ENCODE measurements at places on chromosomes 7 and 10.

- no peak for DNase-seq
Observed at GRCh38 chr7:3591944-3592343, 290.9 kb downstream of the SDK1 start.

DNA sequence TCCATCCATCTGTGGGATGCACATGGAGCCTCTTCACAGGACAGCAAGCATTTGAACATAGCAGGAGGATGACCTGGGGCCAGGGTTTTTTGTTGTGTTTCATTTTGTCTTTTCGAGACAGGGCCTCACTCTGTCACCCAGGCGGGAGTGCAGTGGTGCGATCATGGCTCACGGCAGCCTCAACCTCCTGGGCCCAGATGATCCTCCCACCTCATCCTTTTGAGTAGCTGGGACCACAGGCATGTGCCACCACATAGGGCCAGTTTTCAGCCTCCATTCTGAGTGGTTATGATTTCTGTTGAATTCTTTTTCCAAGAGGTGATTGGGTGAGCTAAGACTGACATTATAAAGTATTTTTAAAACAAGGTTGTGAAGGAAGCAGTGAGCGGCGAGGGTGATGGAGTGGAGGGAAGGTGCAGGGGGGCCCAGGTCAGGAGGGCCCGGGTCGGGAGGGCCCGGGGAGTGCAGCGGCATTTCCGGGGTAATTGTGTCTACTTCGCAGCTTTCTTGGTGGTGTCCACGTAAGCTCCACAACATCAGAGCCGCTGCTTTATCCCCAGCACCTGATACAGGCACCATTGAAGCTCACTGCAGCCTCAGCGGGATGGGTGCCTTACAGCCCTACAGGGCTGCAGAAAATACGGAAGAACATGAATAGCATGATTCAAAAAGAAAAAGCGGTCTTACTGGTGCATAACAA is 12.0 kb upstream of the LARP4B start:
- DNase-seq = no peak

GRCh38 chr7:30659312-30659711 is 22.9 kb downstream of the CRHR2 start:
- no peak for DNase-seq

DNA sequence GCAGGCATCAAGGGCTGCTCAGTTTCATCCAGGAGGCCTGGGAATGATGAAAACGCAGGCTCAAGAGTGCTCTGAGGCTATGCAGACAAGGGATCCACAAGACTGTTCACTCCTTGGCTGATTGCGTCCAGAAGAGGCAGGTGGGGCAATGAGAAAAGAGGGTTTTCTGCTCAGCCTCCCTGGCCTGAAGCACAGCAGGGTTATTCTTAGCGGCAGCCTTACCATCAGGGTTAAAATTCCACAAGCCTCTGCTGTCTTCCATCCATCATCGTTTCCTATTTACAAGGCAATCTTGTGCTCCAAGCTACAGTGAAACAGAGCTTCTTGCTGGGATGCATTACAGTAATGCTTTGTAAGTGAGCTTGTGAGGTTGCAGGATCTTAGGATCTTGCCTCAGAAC is 129.4 kb upstream of the SHH start:
- no peak for DNase-seq

DNA sequence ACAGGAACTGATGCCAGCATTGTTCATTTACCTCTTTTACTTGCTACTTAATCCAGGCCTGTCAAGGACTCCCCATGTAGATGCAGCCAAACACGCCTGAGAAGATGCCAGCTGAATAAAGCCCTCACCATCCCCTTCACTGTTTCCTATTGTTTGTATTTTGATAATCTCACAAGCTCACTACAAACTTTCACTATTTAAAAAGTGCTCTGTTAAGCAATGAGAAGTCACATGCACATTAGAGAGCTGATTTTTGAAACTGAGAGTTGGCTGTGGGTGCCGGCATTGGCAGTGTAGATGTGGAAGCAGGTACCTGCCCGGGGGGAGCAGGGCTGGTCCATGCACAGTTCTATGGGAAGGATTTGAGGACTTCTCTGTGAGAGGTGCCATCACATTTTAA is 169.8 kb upstream of the GRB10 start:
- DNase-seq = no peak

DNA sequence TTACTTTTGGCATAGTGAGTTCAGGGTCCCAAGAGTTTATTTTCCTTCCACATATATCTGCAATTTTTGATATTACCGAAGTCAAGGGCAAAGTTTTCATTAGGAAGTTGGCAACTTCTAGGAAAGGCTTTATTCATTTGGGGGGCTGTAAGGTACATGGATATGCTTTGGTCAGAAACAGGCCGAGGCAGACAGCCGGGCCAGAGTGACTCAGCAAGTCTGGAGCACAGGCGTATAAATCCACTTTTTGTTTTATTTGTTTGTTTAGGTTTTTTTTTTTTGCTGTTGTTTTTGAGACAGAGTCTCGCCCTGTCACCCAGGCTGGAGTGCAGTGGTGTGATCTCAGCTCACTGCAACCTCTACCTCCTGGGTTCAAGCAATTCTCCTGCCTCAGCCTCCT is 3.7 kb downstream of the ZNF680 start:
- DNase-seq = no peak
